Activated T-cell treated with anti-CD3 and anti-CD28 coated beads for 4 hours (primary cell): ENCODE measurements at places on chromosomes 4 and X.

DNA sequence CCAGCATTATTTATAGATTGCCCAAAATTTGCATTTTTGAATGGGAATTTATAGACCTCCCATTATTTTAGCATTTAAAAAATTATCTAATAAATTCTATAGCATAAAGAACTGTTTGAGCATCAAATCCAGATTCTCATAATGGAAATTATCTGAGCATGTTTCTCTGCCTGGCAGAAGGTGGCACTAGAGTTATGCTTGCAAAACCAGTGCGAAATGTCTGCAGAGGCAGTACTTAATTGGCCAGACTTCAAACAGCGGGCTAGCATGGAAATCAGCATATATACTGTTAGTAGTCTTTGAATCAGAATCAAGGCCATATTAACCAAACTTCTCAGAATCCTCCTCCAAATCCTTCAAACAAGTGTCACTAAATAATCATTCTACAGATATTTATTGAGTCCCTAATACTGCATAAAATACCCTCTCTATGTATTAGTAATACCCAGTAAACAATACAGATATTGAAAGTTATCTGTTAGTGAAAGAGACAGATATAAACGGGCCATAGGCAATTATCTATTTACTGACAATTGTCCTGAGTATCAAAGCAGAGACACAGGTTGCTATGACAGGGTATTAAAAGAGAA, 78.7 kb upstream of the DCLK2 start:
- DNase-seq: no peak

- DNase-seq: no peak
Observed at GRCh38 chr4:1344696-1345095, 2.3 kb upstream of the UVSSA start.

DNA sequence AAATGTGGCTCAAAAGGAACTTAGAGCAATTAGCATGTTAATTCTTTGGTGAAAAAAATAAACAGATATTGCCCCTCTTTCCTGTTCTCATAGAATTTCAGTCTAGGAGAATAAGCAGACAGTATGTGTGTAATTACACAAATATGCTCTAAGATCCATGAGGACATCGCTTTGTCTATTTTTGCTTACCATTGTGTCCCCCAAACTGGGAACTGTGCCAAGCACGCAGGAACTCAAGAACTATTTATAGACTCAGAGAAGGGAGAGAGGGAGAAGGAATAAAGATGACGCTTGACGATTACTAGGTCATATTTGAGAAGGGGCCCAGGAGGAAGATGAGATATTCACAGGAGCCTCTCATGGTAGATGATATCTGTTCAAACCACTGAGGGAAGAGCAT, 692.6 kb downstream of the RAB28 start:
- DNase-seq: no peak

DNA sequence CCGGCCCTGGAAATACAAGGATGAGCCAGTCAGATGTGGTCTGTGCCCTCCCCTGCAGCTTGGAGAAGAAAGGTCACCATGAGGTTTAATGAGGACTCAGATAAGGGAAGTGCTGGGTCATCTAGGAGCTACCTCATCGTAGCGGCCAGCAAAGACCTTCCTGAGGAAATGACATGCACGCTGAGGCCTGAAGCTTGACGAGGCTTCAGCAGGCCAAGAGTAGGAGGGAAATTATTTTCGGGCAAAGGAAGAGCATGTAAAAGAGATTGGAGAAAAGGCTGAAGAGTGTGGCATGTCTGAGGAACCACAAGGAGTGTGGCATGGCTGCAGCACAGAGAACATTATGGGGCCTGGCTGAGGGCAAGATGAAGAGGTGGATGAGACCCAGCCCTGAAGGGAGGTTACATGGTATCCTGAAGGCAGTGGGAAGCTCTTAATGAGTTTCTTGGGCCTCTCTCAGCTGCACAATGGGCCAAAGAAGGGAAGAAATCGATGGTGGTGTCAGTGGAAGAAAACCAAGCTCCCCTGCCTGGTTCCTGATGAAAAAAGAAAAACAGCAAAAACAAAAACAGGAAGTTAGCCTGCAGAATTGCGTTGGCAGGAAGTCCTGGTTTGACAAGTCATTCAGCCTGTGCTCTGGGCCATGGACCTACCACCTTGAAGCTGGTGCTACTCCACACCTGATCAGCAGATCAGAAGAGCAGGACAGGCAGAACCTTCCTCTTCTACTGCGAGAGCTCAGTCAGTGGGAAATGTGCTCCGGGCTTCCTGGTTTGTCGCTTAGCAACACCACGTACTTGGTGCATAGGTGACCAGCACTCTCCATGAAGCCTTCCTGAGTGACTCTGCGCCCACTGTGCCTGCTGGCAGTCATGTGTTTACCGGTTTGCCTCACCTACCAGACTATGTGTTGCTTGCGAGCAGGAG, 134.5 kb upstream of the KLF3 start:
- DNase-seq: no peak

GRCh38 chrX:136195247-136195646, 47.9 kb downstream of the FHL1 start:
- DNase-seq: no peak

DNA sequence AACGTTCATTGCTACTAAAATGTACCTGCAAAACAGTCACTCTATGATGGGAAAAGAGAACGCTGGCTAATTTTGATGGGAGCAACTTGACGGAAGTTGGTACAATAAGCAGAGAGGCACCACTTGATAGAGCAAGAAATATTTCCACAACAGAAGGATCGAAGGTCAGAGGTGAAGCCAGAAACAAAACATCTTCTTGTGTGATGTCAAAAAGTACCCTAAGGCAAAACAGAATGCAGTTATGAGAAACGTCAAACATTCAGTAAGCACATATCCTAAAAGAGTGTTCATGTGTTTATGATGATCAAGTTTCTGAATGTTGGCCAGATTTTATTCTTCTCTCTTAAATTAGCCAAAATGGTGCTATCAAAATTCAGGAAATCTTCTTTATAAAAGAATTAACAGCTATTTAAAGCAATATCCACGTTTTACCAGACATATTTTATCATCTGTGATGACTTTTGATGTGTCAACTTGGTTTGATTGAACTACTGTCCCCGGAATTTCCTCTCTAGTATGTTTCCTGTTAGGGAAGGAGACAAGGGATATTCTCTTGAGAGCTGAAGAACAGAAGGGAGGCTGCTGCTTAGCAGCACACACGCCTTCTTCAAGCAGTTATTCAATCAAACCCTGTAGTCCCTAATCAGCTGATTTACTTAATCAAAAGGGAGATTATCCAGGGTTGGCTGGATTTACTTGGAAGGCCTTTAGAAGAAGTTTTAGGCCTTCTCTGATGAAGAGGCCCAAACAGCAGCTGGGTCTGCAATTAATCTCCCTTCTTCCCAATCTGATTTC, 15.7 kb downstream of the AASDH start:
- no peak for DNase-seq

GRCh38 chr4:55214172-55214571, 88.8 kb upstream of the KDR start:
- DNase-seq: no peak

DNA sequence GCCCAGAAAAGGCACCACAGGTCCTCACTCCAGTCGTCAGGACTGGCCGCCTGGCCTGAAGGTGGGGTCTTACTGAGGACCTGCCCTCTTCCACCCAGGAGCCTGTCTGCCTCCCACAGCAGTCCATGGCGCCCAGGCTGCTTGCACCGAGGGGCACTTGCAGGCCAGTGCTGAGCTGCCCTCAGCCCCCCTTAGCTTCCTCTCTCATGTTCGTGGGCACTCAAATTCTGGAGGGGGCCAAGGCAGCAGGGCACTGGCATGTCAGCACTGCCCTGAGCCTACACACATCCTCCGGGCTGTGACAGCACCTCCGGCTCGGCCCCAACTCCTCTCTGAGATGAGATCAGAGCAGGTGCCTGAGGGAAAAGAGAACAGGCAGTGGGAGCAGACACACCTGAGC, 27.2 kb upstream of the ZBTB33 start:
- no peak for DNase-seq

DNA sequence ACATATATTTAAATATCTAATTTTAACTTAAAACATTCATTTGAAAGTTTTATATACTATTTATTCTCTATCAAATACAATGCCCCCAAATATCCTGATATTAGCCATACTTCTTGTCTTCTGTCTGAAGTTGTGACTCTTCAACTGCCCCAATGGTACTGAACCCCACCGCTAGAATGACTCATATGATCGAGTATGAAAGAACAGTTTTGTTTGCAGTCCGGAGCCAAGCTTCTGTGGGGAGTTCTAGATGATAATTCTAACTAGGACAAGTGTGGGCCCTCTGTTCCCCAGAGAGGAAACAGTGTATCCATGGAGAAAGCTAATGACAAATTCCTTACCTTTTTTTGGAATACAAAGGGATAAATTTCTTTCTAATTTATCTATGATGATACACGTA, 24.7 kb upstream of the CT47A1 start:
- no peak for DNase-seq

- DNase-seq: no peak
Observed at GRCh38 chr4:123889507-123889906, 492.9 kb downstream of the SPRY1 start.

DNA sequence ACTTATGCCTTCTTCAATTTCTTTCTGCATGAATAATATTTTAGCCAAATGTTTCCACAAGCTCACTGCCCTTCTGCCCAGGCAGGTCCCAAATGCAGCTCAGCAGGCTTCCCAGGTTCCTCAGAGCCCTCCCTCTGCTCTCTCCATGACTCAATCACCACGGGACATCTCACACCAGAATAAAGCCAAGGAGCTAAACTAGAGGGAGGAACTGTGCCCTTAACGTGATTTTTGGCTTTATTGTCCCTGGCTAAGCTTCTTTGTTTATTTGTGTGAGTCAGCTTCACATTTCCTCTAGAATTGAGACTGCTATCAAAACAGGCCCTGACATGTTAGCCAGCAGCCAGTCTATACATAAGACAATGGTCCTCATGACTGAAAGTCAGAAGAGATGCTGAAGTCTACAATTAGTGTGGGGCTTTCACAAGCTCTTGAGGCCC, 186.4 kb upstream of the GALNT7 start:
- DNase-seq: no peak

DNA sequence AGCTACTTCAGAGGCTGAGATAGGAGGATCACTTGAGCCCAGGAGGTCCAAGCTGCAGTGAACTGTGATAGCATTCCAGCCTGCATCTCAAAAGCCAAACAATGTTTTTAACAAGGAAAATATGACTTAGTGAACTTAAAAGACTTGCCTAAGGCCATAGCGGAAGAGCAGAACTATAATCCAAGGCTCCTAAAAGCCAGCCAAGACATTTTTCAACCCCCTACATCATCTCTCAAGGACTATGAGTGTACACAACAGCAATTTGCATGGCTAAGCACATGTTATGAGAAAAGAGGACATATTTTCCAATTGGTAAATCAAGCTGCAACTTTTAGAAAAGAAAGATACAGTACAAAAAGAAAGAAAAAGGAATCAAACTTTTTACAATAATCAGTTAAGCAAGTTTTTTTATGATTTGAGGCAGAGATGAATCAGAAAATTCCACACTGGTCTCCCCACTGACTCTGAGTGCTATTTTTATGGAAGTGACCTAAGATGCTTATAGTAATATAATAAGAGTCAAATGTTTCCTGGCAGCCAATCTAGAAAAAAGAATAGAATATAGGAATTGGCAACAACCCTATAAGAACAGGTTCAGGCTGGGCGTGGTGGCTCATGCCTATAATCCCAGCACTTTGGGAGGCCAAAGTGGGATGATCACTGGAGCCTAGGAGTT, 9.8 kb upstream of the ACOT9 start:
- DNase-seq: no peak

GRCh38 chr4:32735856-32736590, 2015.9 kb downstream of the PCDH7 start:
- no peak for DNase-seq

- no peak for DNase-seq
Observed at GRCh38 chr4:23788460-23788859, 101.4 kb downstream of the PPARGC1A start.

GRCh38 chr4:150355858-150356455, 226.0 kb upstream of the MAB21L2 start:
- no peak for DNase-seq

DNA sequence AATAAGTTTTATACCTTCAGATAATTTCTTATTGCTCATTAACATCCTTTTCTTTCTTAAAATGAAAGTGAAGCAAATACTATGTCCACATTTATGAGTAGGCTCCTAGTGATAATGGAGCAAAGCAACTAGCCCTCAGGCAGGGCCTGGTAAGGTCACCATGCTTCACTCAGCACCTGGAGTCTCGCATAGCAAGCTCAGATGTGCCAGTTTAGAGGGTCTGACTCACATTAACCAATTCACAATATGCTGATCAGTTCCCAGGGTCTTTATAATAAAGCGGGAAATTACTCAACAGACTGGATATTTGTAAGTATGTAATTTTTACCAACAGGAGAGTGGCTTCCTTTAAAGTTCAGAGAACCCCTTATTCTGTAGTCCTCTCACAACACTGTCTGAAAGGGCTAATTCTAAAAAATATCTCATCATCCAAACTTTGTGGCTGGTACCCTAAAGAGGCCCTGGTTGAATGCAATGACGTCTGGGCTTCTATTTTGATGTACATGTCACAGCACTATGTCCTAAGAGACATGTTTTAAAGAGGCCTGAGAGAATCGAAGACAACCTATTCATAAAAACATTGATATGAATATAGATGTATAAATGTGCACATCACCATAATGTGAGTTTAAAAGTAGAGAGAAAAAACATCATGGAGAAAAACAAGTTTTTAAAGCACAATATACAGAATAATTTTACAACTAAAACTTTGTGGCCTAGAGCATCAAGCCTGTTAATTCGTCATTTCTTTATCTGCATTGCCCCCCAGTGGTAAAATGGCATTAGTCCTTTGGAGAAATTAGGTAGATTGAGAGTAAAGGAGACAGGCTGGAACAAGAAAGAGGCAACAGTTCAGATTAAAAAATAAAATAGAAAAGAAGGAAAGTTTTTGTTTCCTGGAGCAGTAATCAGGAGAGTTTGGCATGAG, 44.3 kb downstream of the IL21 start:
- peak; percentile 32 for DNase-seq

- no peak for DNase-seq
Observed at GRCh38 chr4:87589531-87589930, 18.8 kb upstream of the DSPP start.

DNA sequence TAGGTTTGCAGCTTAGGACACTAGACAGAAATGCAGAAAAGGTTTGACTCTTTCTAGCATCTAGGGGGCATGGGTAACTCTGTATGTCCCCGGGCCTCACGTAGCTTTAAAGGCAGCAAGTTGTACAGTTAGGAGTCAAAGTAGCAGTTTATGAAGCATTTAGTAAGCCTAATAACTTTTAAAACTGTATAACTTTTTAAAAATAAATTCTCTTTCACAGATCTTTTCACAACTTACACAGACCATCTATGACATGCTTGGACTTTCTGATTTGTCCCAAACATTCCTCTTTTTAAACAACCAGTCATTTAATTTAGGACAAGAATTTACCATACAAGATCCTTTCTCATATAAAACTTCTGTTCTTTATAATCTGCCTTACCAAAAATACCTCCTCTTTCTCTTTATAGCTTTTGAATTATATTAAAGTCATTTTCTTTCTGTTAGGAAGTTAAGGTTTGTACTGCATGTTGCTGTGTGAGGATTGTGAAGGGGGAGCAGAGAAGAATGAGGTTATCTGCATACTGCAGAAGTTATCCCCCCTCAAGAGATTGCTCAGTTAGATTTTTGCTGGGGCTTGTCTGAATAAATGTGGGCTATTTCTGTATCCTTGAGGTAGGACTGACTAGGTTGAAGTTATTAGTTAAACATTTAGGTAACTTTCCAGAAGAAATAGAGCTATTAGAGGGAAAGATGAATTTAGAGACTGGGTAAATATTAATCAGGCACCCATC, 94.3 kb downstream of the CPE start:
- no peak for DNase-seq

- DNase-seq: no peak
Observed at GRCh38 chr4:98657531-98658286, 702 bp downstream of the TSPAN5 start.

- DNase-seq: no peak
Observed at GRCh38 chrX:47226531-47227333, 6.1 kb upstream of the USP11 start.
